Testis (tissue), 5 donors: ENCODE measurements at places on chromosomes 6 and 20.

- no peak for DNase-seq
These were observed 337 bp downstream of the ESF1 start for GRCh38 chr20:13784271-13784892.

- no peak for DNase-seq
These were observed 7.7 kb downstream of the NTSR1 start for GRCh38 chr20:62716198-62716940.

DNA sequence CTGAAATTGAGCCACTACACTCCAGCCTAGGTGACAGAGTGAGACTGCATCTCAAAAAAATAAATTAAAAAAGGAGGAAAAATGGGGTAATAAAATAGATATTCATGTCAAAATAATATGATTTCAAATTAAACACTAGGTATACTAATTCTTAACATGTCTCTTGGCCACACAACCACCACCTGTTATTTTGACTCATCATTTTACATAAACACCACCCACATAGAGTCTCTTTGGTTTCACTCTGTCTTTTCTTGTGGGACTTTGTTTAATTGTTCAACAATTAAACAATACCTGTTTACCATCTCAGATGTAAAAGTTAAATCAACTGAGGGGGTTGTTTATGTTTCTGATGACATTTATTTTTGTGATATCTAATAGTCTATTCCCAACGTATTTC is 476.8 kb upstream of the ADGRB3 start:
- no peak for DNase-seq

DNA sequence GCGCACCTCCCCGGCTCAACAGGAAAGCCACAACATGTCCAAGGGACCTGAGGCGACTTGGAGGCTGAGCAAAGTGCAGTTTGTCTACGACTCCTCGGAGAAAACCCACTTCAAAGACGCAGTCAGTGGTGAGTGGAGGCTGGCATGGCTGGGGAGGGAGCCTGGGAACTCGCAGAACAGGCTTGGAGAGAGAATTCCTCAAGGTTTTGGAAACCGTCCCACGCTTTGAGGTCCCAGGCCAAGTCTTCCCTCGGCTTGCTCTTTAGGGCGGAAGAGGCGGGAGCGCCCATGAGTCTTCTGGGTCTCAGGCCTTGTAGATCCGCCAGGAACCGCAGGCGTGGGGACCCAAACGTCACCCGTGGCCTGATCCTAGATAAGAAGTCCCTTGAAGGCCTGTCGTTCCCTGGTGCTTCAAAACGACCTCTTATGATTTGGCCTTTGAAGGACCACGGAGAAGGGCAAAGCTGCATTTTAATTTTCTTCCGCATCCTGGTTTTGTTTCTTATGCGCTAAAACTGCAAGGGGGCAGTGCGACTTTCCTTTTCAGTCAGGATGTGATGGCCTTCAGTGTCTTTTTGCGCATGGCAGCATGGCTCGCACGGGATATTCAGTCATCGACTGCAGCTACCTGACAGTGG is 2.0 kb downstream of the LAMP5 start:
- no peak for DNase-seq

DNA sequence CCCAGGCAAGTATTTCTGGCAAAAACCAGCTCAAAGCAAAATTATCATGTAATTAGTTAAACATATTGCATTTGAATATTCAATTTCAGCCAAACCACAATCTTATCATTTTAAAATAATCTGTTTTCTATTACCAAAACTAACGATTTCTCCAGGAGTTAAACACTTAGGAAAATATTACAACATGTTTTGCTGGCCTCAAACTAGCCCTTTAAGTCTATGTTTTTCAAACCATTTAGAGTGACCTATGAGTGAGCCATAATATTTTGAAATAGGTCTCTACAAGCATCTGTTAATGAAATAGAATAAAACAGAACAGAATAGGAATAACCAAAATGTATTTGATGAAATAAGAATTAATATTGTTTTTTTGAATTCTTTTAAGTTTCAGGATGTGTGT is 370.9 kb downstream of the COL12A1 start:
- no peak for DNase-seq

- no peak for DNase-seq
These were observed 43.3 kb downstream of the SULF2 start for GRCh38 chr20:47741669-47742608.

DNA sequence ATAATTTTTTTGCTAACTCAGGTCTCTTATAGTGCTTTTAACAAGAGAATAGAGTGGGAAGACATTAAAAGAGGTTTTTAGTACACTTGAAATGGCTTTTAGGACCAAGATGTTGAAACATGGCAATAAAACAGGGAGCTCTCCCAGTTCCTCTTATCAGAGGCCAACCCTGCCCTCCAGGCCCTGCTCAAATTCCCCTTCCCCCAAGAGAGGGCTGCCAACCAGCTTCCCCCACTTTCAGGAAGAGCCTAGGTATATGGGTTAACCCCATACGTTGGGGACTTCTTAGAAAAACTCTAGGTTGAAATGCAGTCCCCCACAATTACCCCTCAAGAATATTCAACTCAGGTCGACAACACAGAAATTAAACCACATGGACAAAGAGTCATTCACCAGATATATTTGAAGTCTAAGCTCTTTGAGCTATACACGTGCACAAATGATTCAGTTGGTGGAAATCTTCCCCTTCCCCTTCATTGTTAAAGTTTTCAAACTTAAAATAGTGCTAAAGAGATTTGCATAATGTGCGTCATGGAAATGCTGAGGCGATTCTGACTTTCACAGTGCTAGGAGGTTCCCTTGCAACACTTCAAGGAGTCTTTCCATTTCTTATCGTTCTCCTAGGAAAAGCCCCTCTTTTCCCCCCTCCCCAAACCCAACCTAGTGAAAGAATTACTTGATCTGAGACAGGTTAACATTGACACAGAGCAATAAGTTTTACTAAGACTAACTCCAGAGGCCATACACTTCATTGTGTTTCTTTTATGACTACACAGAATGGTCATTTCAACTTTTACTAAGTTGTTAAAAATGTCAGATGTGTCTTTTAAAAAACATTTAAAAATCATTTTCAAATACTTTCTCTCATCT is 49.8 kb upstream of the ENPP5 start:
- DNase-seq: no peak

- DNase-seq: no peak
These were observed 88.8 kb downstream of the HUS1B start for GRCh38 chr6:568085-568484.

- DNase-seq: no peak
These were observed 287.4 kb downstream of the CD109 start for GRCh38 chr6:73983367-73983766.

- no peak for DNase-seq
These were observed 117.1 kb upstream of the PREP start for GRCh38 chr6:105519954-105520353.

DNA sequence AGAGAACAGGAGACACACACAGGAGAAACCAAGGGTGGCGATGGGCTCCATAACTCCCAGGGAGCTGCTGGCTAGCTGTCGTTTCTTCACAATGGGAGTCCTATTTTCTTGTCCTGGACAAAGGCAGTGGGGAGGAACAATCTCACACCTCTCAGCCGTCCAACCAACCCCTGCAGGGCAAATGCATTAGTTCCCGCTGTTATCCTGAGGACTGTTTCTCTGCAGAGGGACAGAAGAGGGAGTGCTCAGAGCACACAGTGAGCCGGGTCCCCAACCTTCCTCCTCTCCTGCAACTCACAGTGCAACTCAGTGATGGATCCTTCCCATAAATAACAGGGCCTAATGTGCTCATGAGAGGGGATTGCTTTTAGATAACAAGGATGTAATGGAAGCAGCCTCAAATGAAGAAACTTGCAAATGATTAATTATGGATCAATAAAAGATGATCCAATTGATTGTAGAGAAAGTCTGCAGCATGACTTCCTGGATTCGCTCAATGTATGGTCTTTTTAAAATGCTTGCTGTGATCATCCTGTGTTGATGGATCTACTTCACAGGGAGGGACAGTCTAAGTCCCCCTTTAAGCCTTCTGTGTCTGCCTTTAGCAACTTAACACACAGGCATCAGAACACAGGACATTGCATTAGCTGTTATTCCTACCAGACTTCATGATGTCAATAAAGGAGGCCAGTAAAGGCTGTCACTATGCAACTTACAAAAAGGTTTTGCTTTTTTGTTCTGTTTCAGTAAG is 453.4 kb upstream of the AGPAT4 start:
- no peak for DNase-seq

- no peak for DNase-seq
These were observed 27.0 kb upstream of the ECI2 start for GRCh38 chr6:4162370-4162769.

DNA sequence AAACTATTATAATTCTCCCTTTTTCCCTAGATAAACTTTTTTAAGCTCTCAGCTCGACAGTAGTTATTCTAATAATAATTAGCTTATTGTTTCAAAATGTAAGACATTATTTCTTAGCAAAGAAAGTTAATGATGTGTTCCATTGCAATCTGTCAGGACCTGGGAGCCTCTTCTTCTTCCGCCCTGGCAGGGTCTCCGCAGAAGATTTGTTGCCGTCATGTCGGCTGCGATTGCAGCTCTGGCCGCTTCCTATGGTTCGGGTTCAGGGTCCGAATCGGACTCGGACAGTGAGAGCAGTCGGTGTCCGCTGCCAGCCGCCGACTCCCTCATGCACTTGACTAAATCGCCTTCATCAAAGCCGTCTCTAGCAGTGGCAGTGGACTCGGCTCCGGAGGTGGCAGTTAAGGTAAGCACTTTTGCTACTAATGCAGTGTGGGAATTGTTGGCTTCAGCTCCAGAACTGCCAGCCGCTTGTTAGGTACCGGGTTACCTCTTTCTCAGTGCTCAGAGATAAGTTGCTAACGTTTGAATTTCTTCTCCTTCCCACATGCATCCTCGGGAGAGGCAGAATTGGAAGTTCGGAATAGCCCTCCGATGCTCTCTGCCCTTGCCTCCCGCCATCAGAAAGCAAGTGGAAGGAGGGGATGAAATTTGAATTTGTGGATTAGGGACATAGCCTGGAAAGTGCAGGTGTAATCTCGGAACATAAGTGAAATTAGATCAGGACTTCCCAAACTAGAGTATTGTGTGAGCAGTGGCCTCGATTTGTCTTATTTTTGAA is at the start of gene CDC40:
Gene CDC40 (plus strand): TSS at position 200 of the 781 bp plus-strand sequence. CDS start 18 bp downstream, at position 218.
- peak; percentile 83 for DNase-seq

DNA sequence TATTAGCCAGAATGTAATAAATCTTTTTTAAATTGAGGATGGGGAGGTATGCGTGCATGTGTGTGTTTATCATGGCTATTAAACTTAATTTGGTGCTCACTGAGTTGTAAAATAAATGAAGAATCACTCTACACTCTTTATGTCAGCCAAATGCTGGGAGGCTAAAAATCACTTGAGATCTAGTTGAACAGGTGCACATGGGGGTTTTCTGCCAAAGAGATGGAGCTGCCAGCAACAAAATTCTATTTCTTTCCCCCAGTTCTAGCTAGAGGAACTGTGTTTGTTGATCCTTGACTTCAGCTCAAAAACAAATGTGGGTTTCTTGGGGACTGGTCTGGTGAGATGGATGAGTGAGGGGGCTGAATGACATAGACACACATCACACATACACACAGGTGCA is 183.3 kb upstream of the BTBD3 start:
- no peak for DNase-seq

DNA sequence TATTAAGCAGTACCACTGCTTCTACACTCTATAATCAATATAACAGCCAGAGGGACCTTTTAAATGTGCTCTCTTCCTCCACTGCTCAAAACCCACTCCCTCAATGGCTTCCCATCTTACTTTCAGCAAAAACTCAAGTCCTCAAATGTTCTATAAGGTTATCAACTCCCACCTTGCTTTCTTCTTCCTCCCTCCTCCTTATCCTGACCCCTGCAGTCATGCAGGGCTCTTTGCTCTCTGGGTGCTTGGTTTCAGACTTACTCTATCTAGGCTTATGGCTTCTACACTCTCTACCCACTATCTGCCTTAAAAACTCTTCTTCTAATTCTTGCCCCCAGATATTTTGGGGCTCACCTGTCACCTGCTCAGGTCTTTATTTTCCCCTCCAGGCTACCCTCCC is 5.3 kb downstream of the ARHGAP18 start:
- DNase-seq: no peak

DNA sequence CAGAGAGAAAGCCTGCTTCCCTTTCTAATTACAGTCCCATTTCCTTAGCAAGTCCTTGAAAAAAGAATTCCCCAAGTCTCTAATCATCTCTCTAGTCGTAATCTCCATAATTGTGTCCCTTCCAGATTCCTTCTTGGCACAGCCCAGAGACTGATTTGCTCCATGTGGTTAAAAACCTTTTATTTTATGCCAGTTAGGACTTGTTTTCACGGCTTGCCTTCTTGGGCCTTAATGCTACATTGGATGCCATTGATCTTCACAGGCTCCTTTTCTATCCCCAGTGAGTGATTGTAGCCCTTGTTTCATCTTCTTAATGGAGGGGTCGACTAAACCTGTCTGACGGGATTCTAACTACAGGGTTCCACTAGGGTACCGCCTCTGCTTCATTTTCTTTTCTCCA is 650.6 kb upstream of the ARID1B start:
- no peak for DNase-seq

DNA sequence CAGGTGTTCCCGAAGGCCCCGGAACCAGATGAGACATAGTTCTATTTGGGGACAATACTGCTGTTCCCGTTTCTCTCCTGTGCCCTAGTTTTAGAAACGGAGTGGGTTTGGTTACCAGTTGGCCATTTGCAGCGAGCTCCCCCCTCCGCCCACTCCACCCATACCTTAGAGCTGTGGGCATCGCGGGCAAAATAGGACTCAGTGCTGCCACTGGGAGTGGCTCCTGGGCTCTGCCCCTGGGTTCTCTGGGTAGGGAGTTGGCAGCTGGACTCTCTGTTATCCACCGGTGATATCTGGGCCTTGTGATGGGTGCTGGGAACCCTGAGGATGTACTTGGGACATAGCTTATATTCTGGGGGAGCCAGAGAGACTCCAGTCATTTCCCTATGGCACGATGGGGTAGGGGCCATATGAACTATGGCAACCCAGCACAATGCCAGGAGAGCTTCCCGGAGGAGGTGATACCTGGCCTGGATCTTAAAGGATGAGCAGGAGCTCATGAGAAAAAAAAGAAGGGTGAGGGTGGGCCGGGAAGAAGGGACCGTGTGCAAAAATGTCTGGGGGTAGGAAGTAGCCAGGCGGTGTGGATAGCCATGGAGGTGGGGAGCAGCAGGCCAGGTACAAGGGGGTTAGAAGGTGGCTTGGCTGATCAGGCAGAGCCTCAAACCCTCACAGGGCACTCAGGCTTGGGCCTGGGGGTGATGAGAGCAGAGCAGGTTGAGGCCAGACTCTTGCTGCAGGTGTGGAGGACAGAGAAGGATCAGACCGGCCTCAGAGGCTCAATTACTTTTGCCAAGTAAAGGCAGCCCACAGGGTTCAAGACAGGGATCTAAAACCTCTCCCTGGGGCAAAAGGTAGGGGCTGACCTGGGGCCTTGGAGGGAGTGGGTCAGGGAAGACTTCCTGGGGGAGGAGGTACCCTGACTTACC is 9.6 kb downstream of the SRC start:
- no peak for DNase-seq

GRCh38 chr6:134216301-134217010 is 101.5 kb downstream of the SGK1 start:
- no peak for DNase-seq

- DNase-seq: no peak
These were observed 39.8 kb downstream of the SNX5 start for GRCh38 chr20:17928633-17929311.

GRCh38 chr6:13561624-13562267 is 12.7 kb upstream of the SIRT5 start:
- DNase-seq: peak; percentile 48
